SJCRH30 (cell line): ENCODE measurements at places on chromosomes 6 and 20. TPM values are rescaled to one million over a fixed set of nuclear protein-coding genes. Genes with fewer than 3 reads are reported as not detected.
A peak's percentile ranks its signal among the peaks of the same experiment; 100 is the strongest.

The ACSS1 gene
- total RNA-seq: 11.5 and 13.0 TPM in 2 replicates

The CST8 gene
- total RNA-seq: not detected in 2 replicates

The SAPCD1 gene
- total RNA-seq: 0.89 and 1.4 TPM in 2 replicates

The PRRT1 gene
- 0.25 and 0.30 TPM in 2 replicates for total RNA-seq

The CST2 gene
- not detected in 2 replicates for total RNA-seq

The MUC22 gene
- total RNA-seq: not detected in 2 replicates

The FAM83C gene
- 0.10 TPM in 1 of 2 replicates, not detected in the other for total RNA-seq

The MUC21 gene
- total RNA-seq: not detected in 2 replicates

The CTSZ gene
- not detected in 2 replicates for total RNA-seq

The TMEM217 gene
- 0.73 TPM in 1 of 2 replicates, not detected in the other for total RNA-seq

The MAS1 gene
- 0.04 TPM in 1 of 2 replicates, not detected in the other for total RNA-seq

The MMUT gene
- total RNA-seq: 12.2 and 14.6 TPM in 2 replicates

The NR2E1 gene
- 0.13 and 0.22 TPM in 2 replicates for total RNA-seq

DNA sequence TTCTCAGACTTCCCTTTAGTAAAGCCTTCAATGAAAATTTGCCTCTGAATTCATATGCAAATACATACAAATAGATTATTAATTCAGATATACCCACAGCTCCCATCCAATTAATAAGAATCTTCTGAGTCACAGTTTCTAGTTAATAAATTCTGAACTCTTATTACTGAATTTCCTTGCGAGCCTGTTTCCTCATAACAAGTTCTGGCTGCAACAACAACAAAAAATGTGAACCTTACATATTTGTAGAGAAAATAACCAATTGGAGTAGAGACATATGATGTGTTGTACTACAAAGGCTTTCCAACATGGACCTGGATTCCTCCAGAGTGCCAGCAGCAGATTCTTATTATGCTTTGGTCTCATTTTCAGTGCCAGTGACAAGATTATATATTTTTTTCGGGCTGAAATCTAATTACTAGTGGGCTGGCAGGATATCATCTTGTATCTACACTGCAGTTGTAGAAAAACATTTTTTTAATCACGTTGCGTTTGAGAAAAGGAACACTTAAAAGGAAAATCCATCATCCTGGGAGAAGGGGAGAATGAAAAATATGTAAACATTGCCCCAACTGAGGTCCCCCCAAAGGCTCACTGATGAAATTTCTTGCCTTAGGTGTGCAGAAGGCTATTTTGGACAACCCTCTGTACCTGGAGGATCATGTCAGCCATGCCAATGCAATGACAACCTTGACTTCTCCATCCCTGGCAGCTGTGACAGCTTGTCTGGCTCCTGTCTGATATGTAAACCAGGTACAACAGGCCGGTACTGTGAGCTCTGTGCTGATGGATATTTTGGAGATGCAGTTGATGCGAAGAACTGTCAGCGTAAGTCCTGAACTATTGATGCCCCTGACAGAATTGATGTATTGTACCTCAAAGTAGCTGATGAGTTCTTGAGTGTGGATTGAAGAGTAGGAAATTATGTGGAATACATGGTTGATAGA is 404.6 kb downstream of the LAMA2 start:
- no peaks in the 10 kb centered on the region for H3K36me3 ChIP-seq
- H3K4me3 ChIP-seq: no peak overlapping the region
- no peak overlapping the region for H3K27ac ChIP-seq
- no peaks in the 10 kb centered on the region for H3K27me3 ChIP-seq
- H3K4me1 ChIP-seq: no peaks in the 10 kb centered on the region
- no peak for DNase-seq

GRCh38 chr6:74971633-74972032 is 234.2 kb downstream of the COL12A1 start:
- no peak overlapping the region for H3K27ac ChIP-seq
- H3K4me1 ChIP-seq: peaks cover 23% of the 10 kb centered on the region
- no peak overlapping the region for H3K4me3 ChIP-seq
- H3K36me3 ChIP-seq: no peaks in the 10 kb centered on the region

DNA sequence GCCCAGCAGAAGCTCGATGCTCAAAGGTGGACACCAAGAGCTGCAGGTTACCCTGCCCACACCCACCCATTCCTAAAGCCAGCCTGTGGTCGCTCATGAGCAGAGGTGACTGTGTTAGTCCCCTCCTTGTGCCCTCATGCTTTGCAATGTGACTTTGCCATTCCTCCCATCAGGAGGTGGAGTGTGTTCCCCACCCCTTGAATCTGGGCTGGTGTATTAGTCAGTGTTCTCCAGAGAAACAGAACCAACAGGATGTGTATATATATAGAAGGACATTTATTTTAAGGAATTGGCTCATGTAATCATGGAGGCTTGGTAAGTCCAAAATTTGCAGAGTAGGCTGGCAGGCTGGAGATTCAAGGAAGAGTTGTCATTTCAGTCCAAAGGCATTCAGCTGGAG is 54.4 kb upstream of the RNF24 start:
- H3K36me3 ChIP-seq: no peaks in the 10 kb centered on the region
- no peak overlapping the region for H3K27ac ChIP-seq
- no peaks in the 10 kb centered on the region for H3K27me3 ChIP-seq
- H3K4me1 ChIP-seq: peaks cover 8% of the 10 kb centered on the region

DNA sequence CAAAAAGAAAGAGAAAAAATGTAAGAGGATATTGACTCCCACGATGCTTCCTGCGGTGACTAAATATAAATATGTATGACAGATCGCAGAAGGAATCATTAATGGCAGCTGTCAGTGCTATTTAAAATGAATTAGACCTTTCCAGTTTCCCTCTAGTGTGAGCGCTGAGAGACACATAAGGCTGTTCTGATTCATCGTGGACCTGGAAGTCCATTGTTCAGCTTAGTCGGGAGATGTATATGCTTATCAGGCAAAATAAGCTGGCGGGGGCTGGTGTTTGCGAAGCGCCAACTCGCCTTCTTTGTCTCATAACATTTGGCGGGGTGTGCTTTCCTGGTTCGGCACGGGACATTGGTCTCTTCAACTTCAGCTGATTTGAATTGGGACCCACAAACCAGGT is 95.4 kb downstream of the CDH4 start:
- H3K27me3 ChIP-seq: peaks cover 35% of the 10 kb centered on the region
- H3K36me3 ChIP-seq: no peaks in the 10 kb centered on the region
- no peak for DNase-seq
- no peak overlapping the region for H3K27ac ChIP-seq

- no peaks in the 10 kb centered on the region for H3K4me1 ChIP-seq
- no peaks in the 10 kb centered on the region for H3K27me3 ChIP-seq
- H3K4me3 ChIP-seq: no peak overlapping the region
- H3K27ac ChIP-seq: no peak overlapping the region
- H3K36me3 ChIP-seq: no peaks in the 10 kb centered on the region
These were observed 73.5 kb downstream of the TMEM242 start for GRCh38 chr6:157249826-157250225.

DNA sequence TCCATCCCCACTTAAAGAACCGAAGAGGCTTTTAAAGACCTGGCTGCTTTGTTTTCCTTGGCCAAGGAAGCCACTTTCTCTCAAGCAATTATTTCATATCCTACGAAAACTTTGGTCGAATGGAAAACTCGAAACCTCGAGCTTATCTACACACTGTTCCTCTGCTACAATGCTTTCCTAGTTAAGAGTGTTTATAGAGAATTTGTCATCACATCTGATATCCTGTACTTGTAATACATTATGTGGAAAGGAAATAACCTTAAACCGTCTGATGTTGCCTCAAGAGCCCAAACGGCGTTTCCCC is 28.1 kb downstream of the TFAP2B start:
- no peak for DNase-seq
- no peaks in the 10 kb centered on the region for H3K27me3 ChIP-seq
- no peaks in the 10 kb centered on the region for H3K4me1 ChIP-seq
- H3K27ac ChIP-seq: no peak overlapping the region
- peaks cover 11% of the 10 kb centered on the region; the same call in 1 of the 2 replicates for H3K36me3 ChIP-seq
- no peak overlapping the region for H3K4me3 ChIP-seq

DNA sequence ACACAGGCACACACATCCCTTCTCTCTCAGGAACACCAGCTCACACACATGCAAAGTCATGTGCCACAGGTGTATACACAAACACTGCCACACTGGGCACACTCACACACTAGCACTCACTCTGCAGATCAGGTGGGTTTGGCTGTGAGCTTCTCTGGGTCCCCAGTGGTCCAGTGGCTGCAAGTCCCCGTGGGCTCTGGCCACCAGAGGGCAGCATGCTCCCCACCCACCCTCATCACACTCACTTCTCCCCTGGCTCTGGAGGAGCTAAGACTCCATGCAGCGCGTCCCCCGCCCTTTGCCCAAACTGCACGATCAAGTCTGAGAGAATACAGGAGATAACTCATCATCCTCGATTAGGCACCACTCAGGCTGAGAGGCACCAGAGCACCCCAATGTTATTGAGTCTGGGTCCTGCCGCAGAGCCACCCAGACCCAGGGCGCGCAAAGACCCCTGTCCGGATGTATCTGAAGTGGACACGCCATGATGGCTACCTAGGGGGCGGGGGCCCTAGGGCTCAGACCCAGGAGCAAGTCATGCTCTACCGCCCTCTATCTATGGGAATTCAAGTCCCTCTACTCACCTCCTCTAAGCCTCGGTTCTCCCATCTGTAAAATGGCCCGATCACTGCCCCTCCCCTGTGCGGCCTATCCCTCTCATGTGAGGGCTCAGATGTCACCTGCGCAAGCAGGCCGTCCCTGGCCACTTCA is 90.5 kb downstream of the GRM4 start:
- peaks cover 9% of the 10 kb centered on the region for H3K27me3 ChIP-seq
- peak; percentile 63 for DNase-seq
- H3K4me1 ChIP-seq: no peaks in the 10 kb centered on the region
- H3K4me3 ChIP-seq: no peak overlapping the region

DNA sequence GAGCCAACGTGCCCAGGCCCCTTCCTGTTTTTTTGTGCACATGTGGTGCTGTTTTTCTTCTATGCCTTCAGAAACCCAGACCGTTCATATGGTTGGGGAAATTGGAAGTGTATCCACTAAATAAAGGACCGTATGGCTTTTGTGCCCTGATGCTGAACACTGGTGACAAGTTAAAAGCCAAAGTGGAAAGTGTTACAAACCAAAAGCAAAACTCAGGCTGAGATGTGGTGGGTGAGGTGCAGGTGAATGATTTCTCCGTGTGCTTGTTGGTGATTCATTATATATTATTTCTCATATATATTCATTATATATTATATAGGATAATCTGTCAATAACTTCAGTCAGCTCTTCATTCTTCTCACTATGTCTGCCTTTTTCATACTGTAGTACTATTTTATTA is 148.6 kb downstream of the SOBP start:
- H3K4me3 ChIP-seq: no peak overlapping the region
- peaks cover 9% of the 10 kb centered on the region for H3K36me3 ChIP-seq
- H3K4me1 ChIP-seq: peaks cover 6% of the 10 kb centered on the region; the same call in 1 of the 2 replicates
- no peaks in the 10 kb centered on the region for H3K27me3 ChIP-seq
- H3K27ac ChIP-seq: no peak overlapping the region

GRCh38 chr20:14337400-14338171 is at the start of gene FLRT3:
TSS of gene FLRT3 (minus strand) at chr20:14337612. CDS start at chr20:14327506, 10,106 bp downstream.
- H3K4me3 ChIP-seq: peak within 1 kb of the TSS; percentile 59
- peaks cover 4% of the 10 kb centered on the region; the same call in 1 of the 2 replicates for H3K4me1 ChIP-seq
- DNase-seq: peak; percentile 98

DNA sequence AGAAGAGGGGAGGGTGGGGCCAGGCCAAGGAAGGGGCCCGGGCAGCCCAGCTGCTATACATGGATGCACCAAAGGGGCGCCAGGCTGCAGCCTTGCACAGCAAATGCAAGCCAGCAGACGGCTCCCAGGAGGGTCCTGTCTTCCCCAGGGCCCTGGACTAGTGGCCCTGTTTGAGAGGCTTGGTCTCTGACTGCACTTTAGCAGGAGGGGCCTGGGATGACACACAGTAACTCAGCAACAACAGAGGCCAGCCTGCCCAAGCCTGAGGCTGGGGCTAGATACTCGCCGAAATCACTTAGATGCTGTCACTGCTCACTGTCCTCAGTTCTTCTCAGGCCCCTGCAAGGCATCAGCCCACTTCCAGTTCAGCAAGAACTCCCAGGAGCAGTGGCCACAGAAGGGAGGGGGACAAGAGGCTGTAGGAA is 73.5 kb downstream of the TRAM2 start:
- H3K36me3 ChIP-seq: peaks cover 25% of the 10 kb centered on the region
- H3K27me3 ChIP-seq: no peaks in the 10 kb centered on the region
- no peak for DNase-seq
- peaks cover 20% of the 10 kb centered on the region; the same call in 1 of the 2 replicates for H3K4me1 ChIP-seq
- H3K4me3 ChIP-seq: no peak overlapping the region

- H3K27ac ChIP-seq: no peak overlapping the region
- no peak for DNase-seq
- H3K4me3 ChIP-seq: no peak overlapping the region
These were observed 200.7 kb upstream of the ECI2 start for GRCh38 chr6:4336084-4336483.

GRCh38 chr6:151847064-151847463 is 39.6 kb downstream of the ESR1 start:
- H3K4me1 ChIP-seq: no peaks in the 10 kb centered on the region
- no peaks in the 10 kb centered on the region for H3K27me3 ChIP-seq
- H3K4me3 ChIP-seq: no peak overlapping the region
- no peaks in the 10 kb centered on the region for H3K36me3 ChIP-seq
- H3K27ac ChIP-seq: no peak overlapping the region

DNA sequence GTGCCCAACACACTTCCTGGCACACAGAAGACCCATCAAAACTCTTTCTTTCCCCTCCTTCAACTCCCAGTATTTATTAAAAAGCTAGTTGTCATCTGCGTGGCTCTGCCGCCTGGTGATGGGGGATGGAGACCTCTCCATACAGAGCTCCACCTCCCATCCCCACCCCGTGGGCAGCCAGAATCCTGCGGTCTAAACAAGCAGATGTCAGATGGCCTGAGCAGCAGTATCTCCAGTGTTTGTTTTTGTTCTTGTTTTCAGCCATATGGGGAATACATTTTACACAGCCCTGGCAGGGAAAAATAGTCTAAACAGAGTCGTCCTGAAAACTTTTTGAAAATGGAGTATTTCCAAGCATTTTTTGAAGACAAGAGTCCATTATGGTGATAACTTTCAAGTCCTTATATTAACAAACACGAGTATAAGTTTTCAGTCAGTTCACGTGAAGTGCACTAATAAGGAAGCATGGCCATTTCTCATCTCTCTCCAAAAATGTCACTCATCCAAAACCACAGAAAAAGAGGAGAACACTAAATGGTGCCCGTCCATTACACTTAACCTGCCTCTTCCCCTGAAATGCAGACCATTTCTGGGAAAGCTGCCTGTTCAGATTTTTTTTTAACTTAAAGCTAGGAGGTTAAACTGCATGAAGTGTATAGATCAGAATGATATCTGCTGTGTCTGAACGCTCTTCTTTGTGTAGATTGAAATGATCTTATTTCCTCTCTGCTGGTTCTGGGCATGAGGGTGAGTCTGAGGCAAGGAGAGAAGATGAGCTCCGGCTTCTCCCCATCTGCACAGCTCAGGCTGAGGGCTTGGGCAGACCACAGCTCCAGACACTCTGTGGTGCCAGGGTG is 91.0 kb downstream of the TCP11 start:
- H3K36me3 ChIP-seq: peaks cover 7% of the 10 kb centered on the region
- H3K4me3 ChIP-seq: peak overlapping the region; percentile 6; the same call in 1 of the 2 replicates
- H3K27ac ChIP-seq: peak overlapping the region; percentile 97
- no peaks in the 10 kb centered on the region for H3K27me3 ChIP-seq
- peak; percentile 84 for DNase-seq
